ENCODE measurements at places on chromosomes 4 and X.

GRCh38 chr4:74181219-74181618 is 23.3 kb downstream of the MTHFD2L start:
- no peak for DNase-seq

GRCh38 chr4:76836860-76837562 is 60.9 kb downstream of the SOWAHB start:
- no peak for DNase-seq

- no peak for DNase-seq
Measured at GRCh38 chr4:155208258-155209054, at the start of gene NPY2R. Gene NPY2R (plus strand): TSS chr4:155208636. CDS start chr4:155213940, 5,304 bp downstream.

GRCh38 chr4:110087070-110087708 is 111.2 kb downstream of the ELOVL6 start:
- no peak for DNase-seq

GRCh38 chr4:181822005-181822375 is 421.2 kb upstream of the TENM3 start:
- no peak for DNase-seq

DNA sequence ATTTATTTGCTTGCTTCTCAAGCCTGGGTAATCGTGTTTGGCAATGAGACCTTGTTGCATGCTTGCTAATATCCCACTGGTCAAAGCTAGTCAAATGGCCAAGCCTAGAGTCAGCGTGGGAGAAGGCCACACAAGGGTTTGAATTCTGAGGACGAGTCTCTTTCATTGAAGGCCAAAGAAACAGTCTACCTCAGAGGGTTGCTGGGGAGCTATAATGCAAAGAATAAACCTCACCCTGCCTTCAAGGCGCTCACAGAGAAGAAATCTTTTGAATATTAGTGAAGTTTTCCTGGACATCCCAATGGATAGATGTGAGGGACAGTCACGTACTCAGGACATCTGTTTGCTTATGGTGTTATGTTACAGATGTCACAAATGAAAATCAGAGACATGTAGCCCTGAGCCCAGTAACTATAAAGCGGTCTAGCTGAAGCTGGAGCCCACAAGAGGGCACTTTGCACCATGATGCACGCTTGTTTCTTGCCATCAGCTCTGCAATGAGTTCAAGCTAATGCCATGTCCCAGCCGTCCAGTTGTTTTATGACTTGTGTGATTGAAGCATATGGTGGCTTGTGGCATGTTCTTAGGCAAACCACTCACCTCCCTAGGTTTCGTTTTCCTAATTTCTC is 1.1 kb upstream of the TLR3 start:
- no peak for DNase-seq

- DNase-seq: no peak
Measured at GRCh38 chr4:18847249-18847890, 825.8 kb upstream of the LCORL start.

- no peak for DNase-seq
Measured at GRCh38 chr4:94519925-94520789, 68.4 kb downstream of the PDLIM5 start.

GRCh38 chrX:111661241-111661640 is 19.7 kb upstream of the ALG13 start:
- no peak for DNase-seq

- DNase-seq: no peak
Measured at GRCh38 chr4:58261526-58261925, 1151.3 kb upstream of the IGFBP7 start.

- DNase-seq: no peak
Measured at GRCh38 chr4:17567271-17567670, 9.7 kb upstream of the LAP3 start.

DNA sequence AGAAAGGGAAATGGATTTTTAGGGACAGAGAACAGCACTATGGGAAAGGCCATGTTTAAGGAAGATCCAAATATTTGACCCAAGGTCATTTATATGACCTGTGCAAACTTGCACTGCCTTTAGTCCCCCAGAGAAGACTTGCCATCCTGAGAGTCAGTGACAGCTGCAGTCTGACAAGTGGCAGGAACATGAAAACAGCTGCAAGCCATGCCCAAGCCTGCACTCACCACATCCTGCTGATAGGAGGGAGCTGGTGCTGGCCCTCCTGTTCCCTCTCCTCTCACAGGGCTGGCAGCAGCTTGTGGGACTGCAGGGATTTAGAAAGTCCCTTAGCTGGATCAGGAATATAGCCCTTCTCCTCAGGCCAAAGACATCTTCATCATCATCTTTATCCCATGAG is 187.7 kb downstream of the RAP1GDS1 start:
- no peak for DNase-seq

DNA sequence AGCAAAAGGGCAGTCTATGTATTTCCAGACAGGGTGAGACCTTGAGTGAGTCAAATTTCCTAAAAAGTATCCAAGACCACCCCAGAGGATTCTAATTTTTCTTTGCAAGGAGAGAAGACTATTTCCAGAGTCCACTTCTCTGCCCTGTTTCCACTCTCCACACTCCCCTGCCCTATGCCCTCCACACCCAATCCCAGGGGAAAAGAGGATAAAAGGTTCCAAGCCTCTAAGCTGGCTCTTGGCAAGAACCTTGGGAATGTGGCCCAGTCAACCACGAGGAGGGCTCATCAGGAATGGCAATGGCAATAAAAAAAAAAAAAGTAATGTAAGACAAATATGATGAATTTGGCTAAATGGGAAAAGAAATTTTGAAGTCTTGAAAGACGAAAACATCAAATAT is 65.9 kb downstream of the SRPX start:
- no peak for DNase-seq

GRCh38 chr4:2925496-2925895 is 37.7 kb downstream of the NOP14 start:
- DNase-seq: no peak

- no peak for DNase-seq
Measured at GRCh38 chrX:119488749-119489148, 20.5 kb downstream of the SLC25A5 start.

DNA sequence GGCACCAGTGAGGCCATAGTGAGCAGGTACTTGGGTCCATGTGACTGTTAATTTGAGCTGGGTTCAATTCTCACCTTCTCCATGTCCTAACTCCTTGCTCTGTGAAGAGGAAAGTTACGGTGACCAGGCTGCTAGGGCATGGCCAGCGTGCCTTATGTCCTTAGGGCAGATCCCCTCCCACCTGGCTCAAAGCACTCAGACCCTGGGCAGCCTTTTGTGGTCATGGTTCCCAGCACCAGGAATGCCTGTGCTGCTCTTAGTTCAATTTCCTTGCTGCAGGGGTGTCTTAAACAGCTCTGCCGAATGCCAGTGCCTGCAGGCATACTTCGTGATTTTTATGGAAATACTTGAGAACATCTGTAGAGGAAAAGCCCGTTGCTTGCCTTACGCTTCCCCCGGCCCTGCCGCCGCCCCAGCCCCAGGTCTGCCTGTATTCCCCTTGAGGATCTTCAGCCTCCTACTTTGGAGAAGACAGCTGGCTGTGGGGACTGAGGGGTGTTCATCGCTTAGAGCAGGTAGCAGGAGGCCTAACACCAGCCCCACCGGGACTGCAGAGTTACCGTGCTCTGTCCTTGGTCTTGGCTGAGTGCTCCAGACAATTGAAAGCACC is 3.1 kb upstream of the CDK16 start:
- DNase-seq: no peak

GRCh38 chr4:141898346-141898745 is 262.0 kb downstream of the IL15 start:
- DNase-seq: no peak

DNA sequence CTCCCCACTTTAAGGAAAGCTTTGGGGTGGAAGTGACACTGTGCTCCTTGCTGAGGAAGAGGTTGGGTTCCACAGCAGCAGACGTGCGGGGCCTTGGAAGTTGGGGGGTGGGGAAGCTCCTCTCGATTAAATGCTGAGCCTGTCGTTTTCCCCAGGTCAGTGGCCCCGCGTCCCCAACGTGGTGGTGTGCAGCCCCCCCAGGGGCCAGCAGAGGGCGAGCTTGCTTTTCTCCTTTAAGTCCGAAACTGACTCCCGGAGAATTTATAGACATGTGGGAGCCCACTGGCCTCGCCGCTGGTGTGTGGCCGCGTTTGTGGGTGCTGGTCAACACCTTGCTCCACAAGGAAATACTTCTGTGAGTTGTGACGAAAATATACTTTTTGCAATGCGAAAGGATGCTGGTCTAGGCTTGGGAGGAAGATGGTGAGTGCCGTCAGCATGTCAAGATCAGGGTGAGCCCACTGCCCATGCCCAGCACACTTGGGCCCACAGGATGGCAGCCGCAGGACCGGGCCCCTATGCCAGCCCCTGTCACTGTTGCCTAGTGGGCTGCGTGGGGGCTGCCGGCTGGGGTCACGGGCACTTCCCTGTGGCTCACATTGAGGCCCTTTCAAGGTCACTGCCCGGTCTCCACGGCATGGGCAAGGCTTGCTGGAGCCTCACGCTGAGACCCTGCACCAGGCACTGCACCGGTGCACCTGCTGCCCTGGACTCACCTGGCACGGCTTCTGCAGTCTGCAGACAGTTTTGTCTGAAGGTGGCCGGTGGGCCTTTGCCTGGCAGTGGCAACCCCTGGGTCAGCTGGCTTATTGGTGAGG is 9.4 kb downstream of the UVSSA start:
- no peak for DNase-seq

DNA sequence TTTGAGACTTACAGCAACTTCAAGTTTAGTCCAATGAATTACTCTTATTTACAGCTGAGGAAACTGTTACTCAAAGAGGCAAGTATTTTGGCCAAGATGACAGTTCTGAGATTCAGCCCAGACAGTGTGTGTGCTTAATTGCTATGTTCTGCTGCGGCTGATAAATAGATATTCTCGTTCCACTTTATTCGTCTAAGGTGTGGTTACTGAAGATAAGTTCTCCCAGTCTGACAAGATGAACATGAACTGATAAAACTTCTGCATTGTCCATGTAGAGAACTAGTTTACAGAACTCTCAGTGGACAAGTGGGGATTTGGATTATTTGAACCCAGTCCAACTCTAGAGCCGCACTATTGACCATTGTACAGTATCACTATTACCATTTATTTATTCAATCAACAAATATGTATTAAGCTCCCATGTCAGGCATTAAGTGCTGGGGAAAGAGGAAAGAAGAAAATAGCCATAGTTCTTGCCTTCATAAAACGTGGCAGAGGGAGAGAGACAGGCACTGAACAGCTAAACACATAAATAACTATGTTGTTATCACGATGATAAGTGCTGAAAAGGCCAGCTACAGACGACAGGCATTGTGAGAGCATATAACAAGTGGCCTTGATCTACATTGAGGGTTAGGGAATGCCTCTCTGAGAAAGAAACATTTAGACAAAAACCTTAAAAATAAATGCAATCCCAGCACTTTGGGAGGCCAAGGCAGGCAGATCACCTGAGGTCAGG is 4.0 kb upstream of the DHX15 start:
- DNase-seq: no peak

GRCh38 chrX:110293658-110294057 is 24.2 kb downstream of the AMMECR1 start:
- DNase-seq: no peak

- DNase-seq: no peak
Measured at GRCh38 chr4:157291071-157291470, 70.5 kb downstream of the GRIA2 start.

- DNase-seq: no peak
Measured at GRCh38 chr4:99394896-99395295, 40.2 kb downstream of the ADH7 start.

DNA sequence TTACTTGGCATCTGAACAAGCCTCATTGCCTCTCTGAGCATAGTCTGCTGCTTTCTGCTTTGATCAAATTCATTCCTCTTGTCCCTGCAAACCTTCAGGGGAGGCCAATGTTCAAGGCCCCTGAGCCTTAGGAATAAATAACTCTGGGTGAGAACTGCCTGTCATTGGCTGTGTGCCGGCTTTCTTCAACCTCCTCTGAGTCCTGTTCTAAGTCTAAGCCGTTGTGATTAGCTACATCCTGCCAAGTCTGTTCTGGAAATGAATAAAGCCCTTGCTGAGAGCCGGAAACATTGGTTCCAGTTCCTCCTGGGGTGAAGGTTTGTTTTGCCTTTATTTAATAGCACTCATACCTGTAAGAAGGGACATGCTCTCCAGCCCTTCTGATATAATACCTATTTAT is 13.8 kb downstream of the RNF4 start:
- DNase-seq: no peak

DNA sequence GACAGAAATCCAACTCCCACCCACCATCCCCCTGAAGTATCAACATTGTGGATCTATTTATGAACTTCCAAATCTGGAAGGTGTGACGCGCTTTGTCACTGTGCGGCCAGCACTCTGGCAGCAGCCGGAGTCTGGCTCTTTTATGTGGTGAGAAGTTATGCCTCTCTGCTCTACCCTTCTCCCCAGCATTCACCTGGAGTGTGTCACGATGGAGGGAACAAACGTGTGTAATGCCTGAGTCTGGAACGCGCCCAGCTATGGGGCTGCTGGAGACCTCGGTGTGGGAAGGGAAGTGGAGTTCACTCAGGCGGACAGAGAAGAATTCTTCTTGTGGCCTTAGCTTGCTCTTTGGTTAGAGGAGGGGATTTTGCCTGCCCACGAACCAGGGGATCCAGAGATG is 222.1 kb upstream of the RPL34 start:
- DNase-seq: no peak

GRCh38 chrX:19616959-19617358 is 101.7 kb upstream of the MAP3K15 start:
- DNase-seq: no peak

DNA sequence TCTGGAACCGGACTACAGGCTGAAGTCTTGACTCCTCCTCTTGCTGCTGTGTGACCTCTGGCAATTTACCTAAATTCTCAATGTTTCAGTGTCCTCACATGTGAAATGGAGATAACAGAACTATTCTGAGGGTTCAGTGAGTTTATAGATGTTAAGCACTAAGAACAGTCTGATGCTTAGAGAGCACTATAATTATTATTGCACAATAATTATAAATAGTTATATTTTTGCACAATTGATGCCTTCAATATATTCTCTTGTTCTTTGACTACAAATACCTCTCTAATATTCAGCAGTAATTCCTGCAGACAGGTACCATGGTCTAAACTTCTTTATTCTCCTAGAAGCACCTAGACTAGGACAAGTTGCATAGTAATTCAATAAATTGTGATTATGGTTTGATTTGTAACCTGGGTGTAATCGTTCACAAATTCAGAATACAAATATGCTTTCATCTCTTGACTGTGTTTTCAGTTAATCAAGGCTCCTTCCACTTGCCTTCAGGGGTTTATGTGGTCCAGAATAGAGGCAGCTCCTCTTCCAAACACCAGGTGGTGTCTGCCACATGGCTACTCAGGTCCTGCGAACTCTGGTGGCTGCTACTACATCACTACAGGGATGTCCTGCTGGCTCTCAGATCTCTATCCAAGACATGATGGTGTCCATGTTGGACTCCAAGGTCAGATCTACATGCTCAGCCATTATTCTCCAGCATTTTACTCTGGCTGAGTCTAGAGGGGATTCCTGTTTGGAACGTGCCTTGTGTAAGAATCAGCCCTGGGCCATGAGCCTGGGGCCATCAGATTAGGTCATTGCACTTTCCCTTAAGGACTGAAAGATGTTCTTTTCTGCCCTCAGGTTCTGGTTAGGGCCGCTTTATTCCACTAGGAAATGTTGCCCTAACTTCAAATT is 103.4 kb downstream of the QRFPR start:
- no peak for DNase-seq

GRCh38 chr4:137678796-137679195 is 146.5 kb upstream of the PCDH18 start:
- no peak for DNase-seq

- DNase-seq: no peak
Measured at GRCh38 chr4:152585023-152585441, 49.1 kb upstream of the FBXW7 start.
